Stimulated activated CD4-positive, alpha-beta T cell treated with anti-CD3 and anti-CD28 coated beads, Interleukin-1b, Interleukin-23, amount 100 ng/mL, for 1 hour (primary cell): ENCODE measurements at places on chromosomes 11 and 22.

- no peak for DNase-seq
Observed at GRCh38 chr11:112619106-112619505, 342.1 kb upstream of the NCAM1 start.

- DNase-seq = no peak
Observed at GRCh38 chr22:30159561-30160353, 79.5 kb downstream of the HORMAD2 start.

DNA sequence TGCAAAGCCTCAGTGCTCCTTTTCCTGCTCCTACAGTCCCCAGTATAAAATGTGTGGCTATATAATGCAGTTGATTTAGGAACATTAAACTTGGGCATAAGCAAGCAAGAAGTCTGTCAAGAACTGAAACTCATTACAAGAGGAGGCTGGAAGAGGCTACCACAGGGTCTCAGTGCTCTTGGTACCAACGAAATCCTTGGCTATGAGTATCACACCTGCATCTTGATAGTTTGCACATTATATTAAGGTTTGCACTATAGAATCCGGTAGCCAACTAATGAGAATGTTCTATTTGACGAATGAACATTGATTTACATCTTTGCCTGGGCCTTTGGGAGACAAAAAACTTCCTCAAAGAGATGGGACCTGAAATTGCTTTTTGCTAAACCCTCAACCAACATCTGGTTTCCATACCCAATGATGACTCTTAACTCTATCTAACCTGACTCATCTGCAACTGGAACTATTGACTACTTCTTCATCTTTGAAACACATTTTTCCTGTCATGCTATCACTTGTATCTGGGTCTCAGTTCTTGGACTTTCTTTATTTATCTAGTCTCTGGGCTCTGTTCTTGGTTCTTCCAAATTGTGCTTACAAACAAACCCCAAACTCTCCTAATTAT is 207.2 kb upstream of the CTSC start:
- DNase-seq = no peak

- DNase-seq = no peak
Observed at GRCh38 chr11:124814739-124815138, 14.5 kb upstream of the MSANTD2 start.

- DNase-seq = no peak
Observed at GRCh38 chr11:131408025-131408640, 37.7 kb downstream of the NTM start.

DNA sequence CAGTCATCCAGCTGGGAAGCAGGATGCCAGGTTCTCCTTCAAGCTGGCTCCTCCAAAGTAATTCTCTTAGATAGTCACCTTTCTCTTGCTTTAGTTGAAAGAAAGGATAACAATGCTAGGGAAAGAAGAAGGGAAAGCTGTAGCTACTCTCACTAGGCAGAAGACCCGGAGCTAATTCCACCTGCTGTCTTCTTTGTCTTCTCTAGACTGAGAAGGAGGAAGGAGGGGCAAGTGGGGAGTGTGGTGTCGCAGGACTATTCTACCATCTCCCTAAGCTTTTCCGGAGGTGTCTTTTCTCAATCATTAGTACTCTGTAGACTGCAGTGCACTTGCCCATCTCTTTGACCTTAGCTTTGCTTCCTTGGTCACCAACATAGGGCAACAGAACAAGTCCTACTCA is 162.8 kb downstream of the NCAM1 start:
- DNase-seq = no peak

GRCh38 chr11:95121698-95122097 is 32.1 kb downstream of the ENDOD1 start:
- DNase-seq = no peak

GRCh38 chr11:92053216-92053615 is 171.4 kb upstream of the FAT3 start:
- DNase-seq = no peak

DNA sequence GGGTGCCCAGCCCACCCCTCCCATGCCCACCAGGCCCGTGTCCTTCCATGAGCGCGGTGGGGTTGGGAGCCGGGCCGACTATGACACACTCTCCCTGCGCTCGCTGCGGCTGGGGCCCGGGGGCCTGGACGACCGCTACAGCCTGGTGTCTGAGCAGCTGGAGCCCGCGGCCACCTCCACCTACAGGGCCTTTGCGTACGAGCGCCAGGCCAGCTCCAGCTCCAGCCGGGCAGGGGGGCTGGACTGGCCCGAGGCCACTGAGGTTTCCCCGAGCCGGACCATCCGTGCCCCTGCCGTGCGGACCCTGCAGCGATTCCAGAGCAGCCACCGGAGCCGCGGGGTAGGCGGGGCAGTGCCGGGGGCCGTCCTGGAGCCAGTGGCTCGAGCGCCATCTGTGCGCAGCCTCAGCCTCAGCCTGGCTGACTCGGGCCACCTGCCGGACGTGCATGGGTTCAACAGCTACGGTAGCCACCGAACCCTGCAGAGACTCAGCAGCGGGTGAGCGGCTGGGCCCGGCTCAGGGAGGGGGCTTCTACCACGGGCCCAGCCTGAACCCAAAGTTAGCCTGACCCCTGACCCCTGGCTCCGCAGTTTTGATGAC is 3.0 kb downstream of the PKP3 start:
- DNase-seq = no peak

DNA sequence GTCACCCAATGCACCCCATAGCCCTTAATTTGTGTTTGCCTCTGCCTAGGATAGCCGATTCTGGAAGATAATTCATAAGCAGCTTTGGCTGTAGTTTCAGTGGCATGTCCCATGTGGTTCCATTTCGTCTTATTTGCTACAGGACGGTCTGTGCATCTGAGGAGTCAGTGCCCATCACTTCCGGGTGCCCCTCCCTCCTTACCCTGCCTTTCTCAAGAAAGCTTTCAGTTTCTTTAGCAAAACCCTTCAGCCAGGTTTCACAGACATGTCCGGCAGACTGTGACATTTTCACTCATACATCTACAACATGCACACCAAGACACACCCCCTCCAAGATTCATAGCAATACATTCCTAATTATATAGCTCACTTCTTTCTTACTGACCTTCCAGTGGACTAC is 14.3 kb downstream of the TP53AIP1 start:
- DNase-seq = no peak
